ENCODE measurements at places on chromosomes 5 and 9. TPM values are rescaled to one million over a fixed set of nuclear protein-coding genes. Genes with fewer than 3 reads are reported as not detected.
A peak's percentile ranks its signal among the peaks of the same experiment; 100 is the strongest.

GRCh38 chr9:86563350-86563749, 209.1 kb upstream of the TUT7 start:
- no peak for DNase-seq
- H3K27ac ChIP-seq: no peak overlapping the region
- no peaks in the 10 kb centered on the region for H3K27me3 ChIP-seq
- H3K4me3 ChIP-seq: no peak overlapping the region

DNA sequence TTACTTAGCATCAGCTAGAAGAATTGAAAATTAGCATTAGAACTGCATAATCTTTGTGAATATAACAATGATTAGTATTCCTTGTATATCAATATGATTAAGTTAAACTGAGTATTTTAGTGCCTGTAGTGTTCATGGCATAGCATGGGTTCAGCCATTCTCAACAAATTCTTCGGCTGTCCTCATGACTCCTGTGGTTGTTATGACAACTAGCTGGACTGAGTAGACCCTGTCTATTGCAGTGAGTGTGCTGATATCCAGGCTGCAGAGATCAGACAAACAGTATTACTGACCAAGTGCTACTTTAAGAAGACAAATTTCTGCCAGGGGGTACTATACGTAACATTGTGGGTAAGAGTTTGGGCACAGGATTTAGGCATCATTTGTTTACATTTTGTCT, 125.9 kb downstream of the NUDT12 start:
- no peaks in the 10 kb centered on the region for H3K4me1 ChIP-seq
- no peak overlapping the region for H3K4me3 ChIP-seq
- H3K36me3 ChIP-seq: no peaks in the 10 kb centered on the region
- H3K27me3 ChIP-seq: no peaks in the 10 kb centered on the region
- H3K27ac ChIP-seq: no peak overlapping the region

GRCh38 chr5:149656576-149657182, 73.4 kb upstream of the PPARGC1B start:
- H3K36me3 ChIP-seq: no peaks in the 10 kb centered on the region
- no peak overlapping the region for H3K4me3 ChIP-seq
- H3K27me3 ChIP-seq: no peaks in the 10 kb centered on the region
- H3K27ac ChIP-seq: no peak overlapping the region
- no peaks in the 10 kb centered on the region for H3K4me1 ChIP-seq
- DNase-seq: no peak

DNA sequence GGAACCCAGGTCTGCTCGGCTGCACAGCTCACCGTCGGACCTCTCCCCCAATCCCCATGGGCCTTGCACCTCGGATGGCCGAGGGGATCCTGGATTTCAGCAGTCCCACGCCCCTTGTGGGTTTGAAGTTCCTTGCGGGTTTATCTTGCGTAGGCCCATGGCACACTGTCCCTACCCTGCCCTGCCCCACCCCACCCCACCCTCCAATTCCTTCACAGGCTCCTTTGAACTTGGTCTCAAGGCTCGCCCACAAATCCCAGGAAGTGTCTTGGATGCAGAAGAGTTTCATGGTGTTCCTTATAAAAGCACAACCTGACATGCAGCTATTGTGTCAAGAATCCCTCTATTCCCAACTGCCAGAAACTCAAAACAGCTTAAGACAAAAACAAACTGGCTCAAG, 11.2 kb upstream of the SMIM23 start:
- no peaks in the 10 kb centered on the region for H3K36me3 ChIP-seq
- H3K4me3 ChIP-seq: no peak overlapping the region
- no peaks in the 10 kb centered on the region for H3K27me3 ChIP-seq
- no peak overlapping the region for H3K27ac ChIP-seq
- no peak for DNase-seq

DNA sequence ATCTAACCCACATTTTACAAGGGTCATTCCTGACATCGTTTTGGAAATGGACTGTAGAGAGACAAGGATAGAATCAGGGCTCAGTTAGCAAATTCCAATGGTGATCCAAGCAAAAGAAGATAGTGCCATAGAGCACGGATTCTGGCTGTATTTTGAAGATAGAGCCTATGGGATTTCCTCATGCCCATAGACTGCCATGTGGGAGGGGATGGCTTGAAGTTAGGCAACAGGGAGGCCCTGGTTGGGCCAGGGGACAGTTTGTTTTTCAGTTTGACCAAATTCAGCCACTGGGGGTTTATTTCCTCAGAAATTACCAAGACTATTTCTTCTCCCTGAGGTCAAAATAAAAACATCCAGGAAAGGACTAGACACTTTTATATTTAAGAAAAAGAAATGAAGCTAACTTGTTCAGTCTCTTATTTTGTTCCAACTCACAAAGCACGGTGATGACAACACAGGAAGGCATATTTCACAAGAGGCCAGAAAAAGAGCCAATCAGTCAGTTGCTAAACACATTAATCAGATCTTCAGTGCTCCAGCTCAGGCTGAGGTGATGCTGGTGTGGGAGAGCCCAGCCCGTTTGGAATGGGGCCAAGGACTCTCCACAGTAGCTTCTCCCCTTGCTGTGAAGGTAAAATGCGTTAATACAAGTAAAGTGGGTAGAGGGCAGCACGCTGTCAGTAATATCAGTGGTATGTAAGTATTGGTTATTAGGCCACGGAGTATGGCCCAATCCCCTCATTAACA, 4.4 kb upstream of the DCTN4 start:
- peak overlapping the region; percentile 45 for H3K27ac ChIP-seq
- peaks cover 10% of the 10 kb centered on the region for H3K4me1 ChIP-seq
- DNase-seq: no peak
- H3K27me3 ChIP-seq: no peaks in the 10 kb centered on the region
- H3K36me3 ChIP-seq: no peaks in the 10 kb centered on the region

ZNF483 gene
- 8.7 TPM for total RNA-seq

MYOT gene
- total RNA-seq: not detected

HACD4 gene
- 10.6 TPM for total RNA-seq

Data from upper lobe of right lung (tissue), 1 donor.